Stimulated activated naive CD8-positive, alpha-beta T cell treated with anti-CD3 and anti-CD28 coated beads, Interleukin-15, Interleukin-2, amounts not matched to agents 100 U/mL and 50 U/mL, for 24 hours (primary cell): ENCODE measurements at places on chromosomes 13 and 19.

- peak; percentile 66 for DNase-seq
Observed at GRCh38 chr19:43618921-43619261, 538 bp downstream of the ZNF428 start.

DNA sequence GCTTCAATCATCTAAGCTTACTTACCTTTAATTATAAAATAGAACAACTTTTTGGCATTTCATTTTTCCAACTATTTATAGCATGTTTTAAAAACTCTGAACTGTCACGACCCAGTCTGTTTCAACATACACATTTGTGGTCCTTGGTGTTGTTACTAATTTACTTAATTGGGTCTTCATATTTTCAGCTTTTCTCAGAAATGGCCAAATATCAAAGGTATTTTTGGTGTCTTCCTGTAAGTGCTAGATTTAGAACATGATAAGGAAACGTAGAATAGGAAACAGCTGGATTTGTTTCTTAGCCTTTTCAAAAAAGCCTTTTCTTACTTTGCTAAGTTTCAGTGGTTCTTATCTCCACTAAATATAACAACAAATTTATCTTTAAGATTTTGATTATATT is 11.4 kb downstream of the LPAR6 start:
- no peak for DNase-seq

DNA sequence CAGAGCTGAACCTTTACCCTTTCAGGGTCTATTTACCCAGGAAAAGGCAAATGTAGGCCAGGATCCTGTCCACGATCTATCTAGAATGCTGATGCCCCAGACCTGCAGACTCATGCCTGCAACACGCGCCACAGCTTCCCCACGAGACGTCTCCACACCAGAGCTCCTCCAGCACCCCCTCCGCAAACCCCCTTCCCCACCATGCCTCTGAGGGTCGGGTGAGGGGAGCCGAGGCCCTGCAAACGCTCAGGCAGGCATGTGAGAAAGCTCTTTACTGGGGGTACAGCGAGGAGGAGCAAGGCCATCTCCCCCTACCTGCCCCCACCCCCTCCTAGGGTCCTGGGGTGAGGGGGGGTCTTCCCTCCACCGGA is 8.9 kb downstream of the DYRK1B start:
- no peak for DNase-seq

GRCh38 chr19:2634228-2634951 is 68.1 kb downstream of the GNG7 start:
- no peak for DNase-seq

- DNase-seq = no peak
Observed at GRCh38 chr13:74162135-74162534, 27.9 kb upstream of the KLF12 start.

GRCh38 chr13:111005808-111006505 is 91.1 kb upstream of the ANKRD10 start:
- DNase-seq = no peak

DNA sequence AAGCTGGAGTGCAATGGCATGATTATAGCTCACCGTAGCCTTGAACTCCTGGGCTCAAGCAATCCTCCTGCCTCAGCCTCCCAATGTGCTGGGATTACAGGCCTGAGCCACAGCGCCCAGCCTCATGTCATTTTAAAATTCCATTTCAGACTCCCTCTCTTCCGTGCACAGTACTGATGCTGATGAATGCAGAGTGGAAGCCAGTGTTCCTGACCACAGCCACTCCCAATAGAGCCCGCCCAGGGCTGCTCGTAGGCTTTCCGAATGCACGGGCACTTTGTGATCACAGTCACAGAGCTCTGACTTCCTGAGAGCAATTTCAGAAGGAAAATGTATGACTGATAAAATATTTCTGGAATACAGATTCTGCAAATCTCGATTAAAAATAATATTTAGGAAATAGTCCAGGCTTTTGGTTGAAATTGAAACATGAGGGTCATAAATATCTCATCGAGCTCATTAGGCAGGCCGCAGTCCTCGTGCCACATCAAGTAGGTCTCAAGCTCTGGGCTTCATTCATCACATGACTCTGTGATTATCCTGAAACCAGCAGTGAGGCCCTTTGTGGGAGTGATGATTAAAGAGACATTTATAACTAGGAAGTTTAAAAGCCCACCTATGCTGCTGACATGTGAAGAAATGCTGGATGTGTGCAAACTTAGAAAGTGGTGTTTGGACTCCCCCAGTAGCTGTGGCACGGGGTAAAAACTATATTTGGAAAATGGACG is 38.9 kb upstream of the AMER2 start:
- no peak for DNase-seq

- DNase-seq = peak; percentile 75
Observed at GRCh38 chr19:48997972-48998371, 4.3 kb downstream of the RUVBL2 start.

- DNase-seq = no peak
Observed at GRCh38 chr19:56611288-56611687, 16.2 kb downstream of the ZNF71 start.

- peak; percentile 79 for DNase-seq
Observed at GRCh38 chr19:48511800-48512503, at the start of gene LMTK3. TSS of gene LMTK3 (minus strand) at chr19:48511835. CDS start at chr19:48511576, 259 bp downstream.

DNA sequence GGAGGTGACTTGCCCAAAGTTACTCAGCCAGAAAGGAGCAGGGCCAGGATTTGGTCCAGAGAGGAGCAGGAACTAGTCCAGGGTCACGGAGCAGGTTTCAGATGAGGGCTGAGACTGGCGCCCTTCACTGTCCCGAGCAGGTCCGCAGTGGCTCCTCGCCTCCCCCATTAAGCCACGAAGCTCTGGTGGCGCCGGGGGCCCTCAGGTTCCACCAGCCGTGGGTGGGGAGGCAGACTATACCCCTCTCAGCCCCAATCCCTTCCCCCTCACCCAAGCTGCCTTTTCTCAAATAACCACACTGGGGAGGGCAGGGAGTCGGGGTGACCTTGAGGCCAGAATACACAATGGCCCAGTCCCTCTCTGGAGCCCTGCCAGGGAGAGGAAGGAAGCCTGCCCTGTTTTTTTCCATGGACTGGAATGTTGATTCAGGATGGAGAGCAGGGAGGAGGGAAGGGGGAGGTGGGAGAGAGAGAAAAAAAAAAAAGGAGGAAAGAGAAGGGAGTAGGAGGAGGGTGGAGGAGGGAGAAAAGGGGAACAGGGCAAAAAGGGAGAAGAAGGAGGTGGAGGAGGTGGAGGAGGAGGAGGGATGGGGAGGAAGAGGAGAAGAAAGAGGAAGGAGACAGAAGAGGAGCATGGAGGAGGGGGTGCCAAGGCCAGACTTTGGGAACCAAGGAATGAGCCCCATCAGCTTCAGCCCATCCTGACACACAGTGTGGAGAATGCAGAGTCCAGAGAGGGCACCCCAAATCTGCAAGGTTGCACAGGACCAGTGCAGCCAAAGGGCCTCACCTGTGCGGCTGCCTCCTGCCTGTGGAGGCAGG is 19.7 kb downstream of the CEACAM16 start:
- DNase-seq = no peak

DNA sequence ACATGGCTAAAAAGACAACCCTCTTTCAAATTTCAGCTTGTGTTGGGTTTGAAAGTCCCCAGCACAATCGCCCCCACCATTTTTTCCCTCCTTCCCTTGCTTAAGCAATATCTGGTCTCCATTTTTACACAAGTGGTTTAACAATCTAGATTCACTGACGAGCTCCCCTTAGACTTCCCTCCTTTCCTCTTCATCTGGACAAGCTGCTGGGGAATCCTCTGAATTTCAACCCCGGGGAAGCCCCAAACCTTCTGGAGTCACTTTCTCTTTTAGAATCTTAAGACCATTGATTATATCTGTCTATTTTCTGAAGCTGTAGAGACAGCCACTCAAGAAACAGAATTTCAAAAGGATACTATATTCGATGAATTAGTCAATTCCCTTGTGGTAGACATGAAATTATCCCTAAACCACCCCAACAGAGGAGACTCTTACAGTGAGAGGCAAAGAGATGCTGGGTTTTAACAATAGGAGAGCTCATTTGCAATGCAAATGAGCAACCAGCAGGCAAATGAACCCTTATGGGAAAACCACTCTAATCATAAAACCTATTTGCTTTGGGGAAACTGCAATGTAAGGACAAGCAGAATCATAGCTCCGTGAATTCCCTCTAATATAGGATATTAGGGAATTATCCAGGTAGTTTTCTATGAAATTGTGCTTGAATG is 78.9 kb downstream of the TEX26 start:
- DNase-seq = no peak
